ENCODE measurements at places on chromosomes 7 and 10. TPM values are rescaled to one million over a fixed set of nuclear protein-coding genes. Genes with fewer than 3 reads are reported as not detected.

DNA sequence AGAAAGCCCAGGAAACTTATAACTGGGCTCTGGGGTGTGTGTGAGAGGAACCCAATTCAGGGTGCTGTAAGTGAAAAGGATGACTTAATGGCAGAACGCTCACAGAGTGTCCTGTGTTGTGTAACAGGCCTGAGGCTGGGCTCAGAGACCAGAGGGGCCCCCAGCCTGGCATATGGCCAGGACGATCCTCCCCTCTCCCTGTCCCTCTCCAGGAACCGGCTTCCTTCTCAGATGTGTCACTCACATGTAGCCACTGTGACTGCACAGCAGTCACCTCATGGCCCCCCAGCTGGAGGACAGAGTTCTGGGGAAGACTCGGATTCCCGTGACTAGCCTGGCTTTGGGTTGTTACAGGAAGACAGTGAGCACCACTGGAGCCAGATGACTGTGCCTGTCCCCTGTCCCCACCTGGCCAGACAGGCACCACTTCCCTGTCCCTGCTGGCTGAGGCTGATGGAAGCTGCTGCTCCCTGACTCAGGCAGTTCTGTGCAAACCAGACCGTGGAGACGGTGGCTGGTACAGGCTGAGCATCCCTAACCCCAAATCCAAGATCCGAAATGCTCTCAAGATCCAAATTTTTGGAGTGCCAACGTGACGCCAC lies 220.5 kb downstream of the MLLT10 start:
- DNase-seq = no peak
- H3K27me3 ChIP-seq = no peaks in the 10 kb centered on the region
- H3K27ac ChIP-seq = no peak overlapping the region
- H3K4me3 ChIP-seq = no peak overlapping the region

- no peaks in the 10 kb centered on the region for H3K27me3 ChIP-seq
- H3K4me1 ChIP-seq = no peaks in the 10 kb centered on the region
- no peak overlapping the region for H3K27ac ChIP-seq
- no peak for DNase-seq
Observed at GRCh38 chr7:46695051-46695708, 774.1 kb upstream of the IGFBP3 start.

GRCh38 chr7:112743811-112744210 lies 46.4 kb downstream of the TMEM168 start:
- no peak overlapping the region for H3K4me3 ChIP-seq
- DNase-seq = no peak
- no peaks in the 10 kb centered on the region for H3K36me3 ChIP-seq
- no peaks in the 10 kb centered on the region for H3K4me1 ChIP-seq

- H3K27ac ChIP-seq = no peak overlapping the region
- no peaks in the 10 kb centered on the region for H3K27me3 ChIP-seq
- no peaks in the 10 kb centered on the region for H3K36me3 ChIP-seq
- no peaks in the 10 kb centered on the region for H3K4me1 ChIP-seq
Observed at GRCh38 chr10:126131341-126131740, 235.0 kb downstream of the FANK1 start.

DNA sequence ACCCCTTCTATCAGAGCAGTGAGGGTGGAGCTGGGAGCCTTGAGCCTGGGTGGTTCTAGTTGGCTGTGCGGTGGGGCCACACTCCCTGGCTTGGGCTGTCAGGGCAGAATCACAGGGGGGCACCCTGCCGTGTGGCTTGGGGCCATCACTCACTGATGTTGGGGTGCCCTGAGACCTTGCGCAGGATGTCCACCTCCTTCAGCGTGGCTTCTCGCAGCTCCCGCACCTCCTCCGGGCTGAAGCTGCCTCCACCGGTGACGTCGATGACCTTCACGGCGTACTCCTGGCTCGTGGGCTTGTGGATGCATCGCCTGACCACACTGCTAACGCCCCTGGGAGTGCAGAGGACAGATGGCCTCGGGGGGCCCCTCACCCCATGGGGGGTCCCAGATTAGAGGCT lies 5.3 kb downstream of the PHKG1 start:
- H3K27ac ChIP-seq = no peak overlapping the region
- no peaks in the 10 kb centered on the region for H3K36me3 ChIP-seq
- no peaks in the 10 kb centered on the region for H3K27me3 ChIP-seq
- DNase-seq = no peak

DNA sequence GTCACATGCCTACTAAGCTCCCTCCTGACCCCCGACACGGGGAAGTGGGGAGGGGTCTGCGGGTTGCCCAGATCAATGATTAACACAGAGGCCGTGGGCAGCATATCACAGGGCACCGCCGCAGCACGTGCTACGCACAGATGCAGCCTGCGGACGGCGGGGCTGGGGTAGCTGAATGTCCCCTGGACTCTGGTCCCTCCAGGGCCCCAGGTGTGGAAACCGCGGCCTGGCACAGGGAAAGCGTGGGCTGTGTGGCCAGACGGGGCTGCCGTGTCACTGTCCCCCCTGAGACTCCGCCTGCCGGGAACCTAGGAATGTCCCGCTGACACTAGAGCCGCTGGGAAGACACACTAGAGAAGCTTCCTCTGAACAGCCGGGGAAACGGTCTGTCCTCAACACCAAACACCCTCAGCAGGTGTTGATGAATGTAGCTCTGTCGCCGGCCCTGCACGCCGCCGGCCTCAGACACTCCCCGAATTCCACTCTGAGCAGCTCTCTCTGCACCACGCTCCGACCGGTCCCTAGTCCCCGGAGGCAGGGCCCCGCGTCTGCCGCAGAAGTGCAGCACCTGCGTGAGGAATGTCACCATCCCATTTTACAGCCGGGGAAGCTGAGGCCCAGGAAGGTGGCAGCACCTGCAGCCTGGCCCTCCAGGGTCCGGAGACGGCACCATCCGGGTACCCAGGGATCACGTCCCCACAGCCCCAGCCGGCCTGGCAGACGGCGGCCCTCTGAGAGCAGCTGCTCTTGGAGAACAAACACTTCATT lies 33.4 kb upstream of the PDGFA start:
- no peaks in the 10 kb centered on the region for H3K4me1 ChIP-seq
- DNase-seq = no peak
- no peaks in the 10 kb centered on the region for H3K27me3 ChIP-seq

The OPALIN gene
- not detected for total RNA-seq

The GLI3 gene
- total RNA-seq = 8.0 TPM

The ATP6V1F gene
- 94.4 TPM for total RNA-seq

The TMEM229A gene
- total RNA-seq = not detected

The ITGB8 gene
- 7.3 TPM for total RNA-seq

Measured in colonic mucosa (tissue), 4 donors.